ENCODE measurements at places on chromosomes 6 and 20.

DNA sequence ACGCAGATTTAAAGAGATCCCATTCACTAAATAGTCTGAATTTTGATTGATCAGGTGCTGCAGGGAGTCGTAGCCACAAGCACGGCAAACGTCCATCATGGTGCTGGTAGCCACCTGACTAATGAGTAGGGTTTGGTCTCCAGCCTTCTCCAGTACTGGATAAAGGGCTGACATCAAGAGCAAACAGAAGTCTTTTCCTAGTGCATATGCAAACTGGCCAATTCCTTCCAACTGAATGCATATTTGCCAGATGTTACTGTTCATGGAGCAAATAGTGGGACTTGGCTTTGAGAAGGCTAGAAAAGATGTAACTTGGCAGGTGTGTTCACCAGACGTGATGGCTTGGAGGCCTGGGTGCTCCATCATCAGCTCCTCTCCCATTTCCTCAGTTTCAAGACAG is 21.6 kb downstream of the TTI1 start:
- no peak for DNase-seq

DNA sequence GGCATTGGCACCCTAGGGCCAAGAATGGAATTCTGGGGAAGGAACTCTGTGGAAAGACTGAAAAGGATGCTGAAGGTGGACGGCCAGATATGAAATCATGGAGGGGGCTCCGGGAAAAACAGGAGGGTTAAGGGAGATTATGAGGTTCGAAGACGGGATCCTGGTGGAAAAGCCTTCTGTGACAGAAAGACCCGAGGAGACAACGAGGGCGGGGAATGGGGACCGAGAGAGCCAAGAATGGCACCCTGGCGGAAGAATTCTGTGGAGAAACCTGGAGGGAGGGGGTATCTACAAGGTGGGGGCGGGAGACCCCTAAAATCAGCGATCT is 426 bp downstream of the TRMT6 start:
- no peak for DNase-seq

- DNase-seq: no peak
Observed at GRCh38 chr20:39294137-39294725, 332.1 kb downstream of the DHX35 start.

GRCh38 chr20:8127553-8128255 is 4.4 kb upstream of the PLCB1 start:
- DNase-seq: no peak

GRCh38 chr6:5450073-5450472 is 188.8 kb downstream of the FARS2 start:
- DNase-seq: no peak

DNA sequence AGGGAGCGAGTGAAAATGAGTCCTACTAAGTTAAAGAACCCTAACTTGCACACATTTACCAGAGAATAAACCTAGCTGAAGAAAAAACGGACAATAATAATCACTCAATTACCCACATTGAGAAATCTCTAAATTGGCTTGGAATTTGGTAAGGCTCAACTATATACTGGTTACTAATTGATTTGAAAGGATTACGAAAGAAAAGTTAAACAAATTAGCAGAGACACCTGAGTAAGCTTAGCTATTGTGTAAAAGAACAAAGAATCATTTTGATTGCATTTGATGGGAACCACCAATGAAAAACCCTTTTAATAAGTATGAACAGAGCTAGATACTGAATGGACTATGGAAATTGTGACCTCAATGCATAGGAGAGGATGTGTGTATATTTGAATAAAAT is 118.6 kb upstream of the ADGRF1 start:
- DNase-seq: no peak

GRCh38 chr6:170257376-170257775 is 33.5 kb downstream of the DLL1 start:
- no peak for DNase-seq

- no peak for DNase-seq
Observed at GRCh38 chr20:63659370-63659769, 1.3 kb downstream of the RTEL1 start.

DNA sequence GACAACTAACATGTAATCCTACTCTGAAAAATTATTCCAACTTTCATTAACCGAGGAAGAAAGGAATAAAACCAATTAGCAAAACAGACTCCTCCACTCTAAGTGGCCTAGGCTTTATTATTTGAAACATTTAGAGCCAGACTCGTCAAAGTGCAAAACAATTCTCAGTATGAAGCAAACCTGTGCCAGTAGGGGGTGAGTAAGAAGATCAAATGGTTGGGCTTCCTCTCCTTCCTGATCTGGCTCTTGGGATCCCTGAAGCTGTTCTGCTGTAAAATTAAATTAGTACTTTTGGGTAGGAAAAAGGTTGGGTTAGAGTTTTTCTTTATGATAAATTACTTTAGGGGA is 177.6 kb upstream of the MAN1A1 start:
- no peak for DNase-seq

GRCh38 chr6:115000736-115001135 is 657.9 kb upstream of the HS3ST5 start:
- DNase-seq: no peak

DNA sequence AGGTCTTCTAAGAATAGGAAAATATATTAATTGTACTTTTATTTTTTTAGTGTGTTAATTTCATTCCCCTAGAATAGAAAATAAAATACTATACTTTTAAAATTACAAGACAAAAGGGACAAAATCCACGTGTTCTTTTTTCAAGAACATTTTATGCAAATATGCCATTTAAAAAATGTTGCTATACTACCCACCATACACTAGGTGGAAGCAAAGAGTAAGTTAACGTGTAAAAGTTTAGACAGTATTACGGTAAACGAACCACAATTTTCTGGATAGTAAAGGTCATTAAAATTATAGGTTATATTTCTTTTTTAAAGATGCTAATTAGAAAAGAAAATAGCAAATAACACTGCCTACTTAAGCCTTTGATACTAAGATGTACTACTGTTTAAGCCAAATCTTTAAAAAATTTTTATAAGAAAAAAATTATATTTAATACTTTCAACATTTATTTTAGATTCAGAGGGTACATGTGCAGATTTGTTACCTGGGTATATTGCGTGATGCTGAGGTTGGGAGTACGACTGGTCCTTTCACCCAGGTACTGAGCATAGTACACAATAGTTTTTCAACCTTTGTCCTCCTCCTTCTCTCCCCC is 287.6 kb downstream of the PHF3 start:
- DNase-seq: peak; percentile 12

DNA sequence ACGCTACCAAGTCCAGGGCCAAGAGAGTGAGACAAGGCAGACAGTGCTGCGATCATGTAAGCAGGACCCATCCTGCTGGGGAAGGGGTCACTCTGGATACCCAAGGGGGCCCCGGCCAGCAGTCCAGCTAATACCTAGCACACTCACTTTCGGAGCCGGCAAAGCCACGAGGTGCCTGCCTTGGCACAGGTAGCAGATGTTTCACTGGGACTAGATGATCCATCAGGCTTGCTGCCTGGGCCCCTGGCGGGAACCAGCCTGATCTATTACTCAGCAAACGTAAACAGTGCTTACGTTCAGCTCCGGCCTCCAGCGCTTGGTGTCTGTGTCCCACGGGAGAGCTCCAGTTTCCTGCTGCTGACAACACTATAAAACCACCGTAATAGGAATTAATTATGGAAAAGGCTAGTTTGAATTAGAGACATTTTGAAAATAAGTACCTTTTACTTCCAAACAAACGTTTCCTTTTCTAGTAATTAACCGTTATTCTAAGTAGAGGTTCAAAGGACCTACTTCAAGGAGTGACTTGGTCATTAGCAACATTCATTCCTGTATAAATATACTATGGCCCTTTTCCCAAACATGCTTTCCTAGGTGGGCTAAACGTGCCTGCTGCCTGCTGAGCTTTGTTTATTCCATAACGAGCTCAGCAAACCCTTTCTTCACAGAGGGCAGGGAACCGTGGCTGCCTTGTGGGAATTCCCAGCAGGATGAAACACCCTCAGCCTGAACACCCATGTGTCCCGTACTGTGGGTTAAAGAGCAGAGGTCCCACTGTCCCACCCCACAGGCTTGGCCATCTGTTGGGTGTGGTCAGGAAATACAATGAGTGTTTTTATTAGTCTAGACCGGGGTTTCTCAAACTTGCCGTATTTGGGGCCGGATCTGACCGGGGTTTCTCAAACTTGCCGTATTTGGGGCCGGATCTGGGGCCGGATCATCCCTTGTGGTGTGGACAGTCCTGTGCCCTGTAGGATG is 18.4 kb downstream of the SLC22A23 start:
- no peak for DNase-seq

GRCh38 chr6:167907837-167908681 is 81.3 kb downstream of the AFDN start:
- DNase-seq: no peak

DNA sequence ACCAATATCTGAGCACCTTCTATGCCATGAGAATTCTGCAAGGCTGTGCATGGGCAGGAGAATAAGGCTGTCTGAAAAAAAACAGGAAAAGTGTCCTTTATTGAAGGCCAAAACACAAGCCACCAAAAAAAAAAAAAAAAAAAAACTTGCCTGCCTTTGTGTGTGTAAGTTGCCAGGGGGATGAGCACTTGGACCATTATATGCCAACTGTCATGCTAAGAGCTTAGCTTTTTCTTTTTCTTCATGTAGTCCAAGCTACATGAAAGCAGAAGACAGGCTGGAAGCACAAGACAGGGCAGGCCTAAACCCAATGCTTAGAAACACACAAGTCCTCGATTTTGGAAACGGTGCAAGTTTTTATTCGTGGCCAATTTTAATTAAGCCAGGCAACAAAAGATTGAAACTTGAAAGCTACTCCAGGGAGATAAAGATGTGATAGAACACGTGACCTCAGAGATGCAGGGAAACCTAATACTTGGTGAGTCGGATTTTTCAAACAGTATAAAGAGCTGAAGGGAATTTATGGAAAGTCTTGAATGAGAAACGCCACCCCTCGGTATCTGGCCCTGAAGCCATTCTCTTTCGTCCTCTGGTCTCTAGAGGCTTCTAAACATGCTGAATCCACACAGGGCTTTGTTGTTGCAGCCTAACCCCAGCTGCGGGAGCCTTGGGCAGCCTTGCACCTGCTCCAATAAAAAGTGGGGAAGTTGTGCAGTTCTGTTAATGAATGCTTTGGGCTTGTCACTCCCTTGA is 8.6 kb downstream of the BMP7 start:
- no peak for DNase-seq

- no peak for DNase-seq
Observed at GRCh38 chr6:158219228-158219627, 51.1 kb downstream of the GTF2H5 start.

GRCh38 chr20:51811514-51812128 is 9.3 kb upstream of the SALL4 start:
- DNase-seq: no peak

DNA sequence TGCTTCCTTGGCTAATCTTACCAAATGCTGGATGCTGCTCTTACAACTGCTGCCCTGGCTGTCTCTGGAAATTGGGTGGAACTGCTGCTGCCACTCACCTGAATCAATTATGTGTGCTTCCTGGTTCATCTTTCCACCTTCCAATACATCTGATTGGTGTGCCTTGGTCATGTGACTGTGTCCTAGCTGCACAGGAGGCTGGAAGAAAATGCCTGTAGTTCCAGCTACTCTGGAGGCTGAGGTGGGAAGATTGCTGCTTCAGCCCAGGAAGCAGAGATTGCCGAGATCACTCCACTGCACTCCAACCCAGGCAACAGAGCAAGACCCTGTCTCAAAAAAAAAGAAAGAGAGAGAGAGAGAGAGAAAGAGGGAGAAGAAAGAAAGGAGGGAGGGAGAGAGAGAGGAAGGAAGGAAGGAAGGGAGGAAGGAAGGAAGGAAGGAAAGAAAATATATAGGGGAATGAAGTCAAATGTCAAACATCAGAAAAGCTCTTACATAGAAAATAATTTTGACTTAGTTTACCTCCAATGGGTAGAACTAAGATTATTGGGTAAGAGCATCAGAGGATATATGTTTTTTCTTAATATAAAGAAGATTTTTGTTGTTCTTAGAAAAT is 14.1 kb upstream of the PPARD start:
- no peak for DNase-seq

DNA sequence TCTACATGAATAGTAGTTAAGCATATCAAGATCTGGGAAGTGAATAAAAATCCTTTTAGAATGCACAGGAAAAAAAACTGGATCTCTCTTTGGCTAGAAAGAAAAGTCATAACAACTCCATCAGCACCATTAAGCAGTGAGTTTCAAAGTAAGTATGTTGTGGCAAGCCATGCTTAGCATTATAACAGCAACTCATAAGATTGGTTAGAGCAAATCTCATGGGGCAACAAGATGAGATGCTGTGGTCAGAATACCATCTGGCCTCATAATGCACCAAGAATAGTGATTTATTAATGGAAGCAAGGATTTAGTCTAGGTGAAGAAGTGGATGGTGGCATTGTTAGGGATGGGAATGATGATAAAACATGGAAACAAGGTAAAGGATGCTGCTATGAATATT is 159.4 kb downstream of the PHF3 start:
- DNase-seq: no peak

GRCh38 chr6:53369876-53370515 is 21.2 kb upstream of the ELOVL5 start:
- no peak for DNase-seq

DNA sequence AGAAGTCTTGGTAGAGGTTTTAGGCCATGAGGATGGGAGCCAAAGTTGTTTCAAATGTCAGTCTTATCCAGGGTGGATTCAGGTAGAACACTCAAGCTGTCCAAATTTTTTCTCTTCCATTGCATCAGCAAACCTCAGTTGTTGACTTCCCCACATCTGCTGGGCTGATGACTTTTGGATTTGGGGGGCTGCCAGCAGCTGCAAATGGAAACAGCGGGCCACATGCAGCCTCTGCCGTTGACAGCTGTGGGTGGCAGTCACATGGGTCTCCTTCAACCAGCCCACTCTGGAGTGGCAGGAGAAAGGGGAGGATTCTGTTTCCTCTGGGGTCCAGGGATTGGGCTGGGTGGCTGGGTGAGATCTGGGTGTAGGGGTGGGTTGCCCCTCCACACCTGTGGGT is 5.8 kb upstream of the MLN start:
- no peak for DNase-seq

DNA sequence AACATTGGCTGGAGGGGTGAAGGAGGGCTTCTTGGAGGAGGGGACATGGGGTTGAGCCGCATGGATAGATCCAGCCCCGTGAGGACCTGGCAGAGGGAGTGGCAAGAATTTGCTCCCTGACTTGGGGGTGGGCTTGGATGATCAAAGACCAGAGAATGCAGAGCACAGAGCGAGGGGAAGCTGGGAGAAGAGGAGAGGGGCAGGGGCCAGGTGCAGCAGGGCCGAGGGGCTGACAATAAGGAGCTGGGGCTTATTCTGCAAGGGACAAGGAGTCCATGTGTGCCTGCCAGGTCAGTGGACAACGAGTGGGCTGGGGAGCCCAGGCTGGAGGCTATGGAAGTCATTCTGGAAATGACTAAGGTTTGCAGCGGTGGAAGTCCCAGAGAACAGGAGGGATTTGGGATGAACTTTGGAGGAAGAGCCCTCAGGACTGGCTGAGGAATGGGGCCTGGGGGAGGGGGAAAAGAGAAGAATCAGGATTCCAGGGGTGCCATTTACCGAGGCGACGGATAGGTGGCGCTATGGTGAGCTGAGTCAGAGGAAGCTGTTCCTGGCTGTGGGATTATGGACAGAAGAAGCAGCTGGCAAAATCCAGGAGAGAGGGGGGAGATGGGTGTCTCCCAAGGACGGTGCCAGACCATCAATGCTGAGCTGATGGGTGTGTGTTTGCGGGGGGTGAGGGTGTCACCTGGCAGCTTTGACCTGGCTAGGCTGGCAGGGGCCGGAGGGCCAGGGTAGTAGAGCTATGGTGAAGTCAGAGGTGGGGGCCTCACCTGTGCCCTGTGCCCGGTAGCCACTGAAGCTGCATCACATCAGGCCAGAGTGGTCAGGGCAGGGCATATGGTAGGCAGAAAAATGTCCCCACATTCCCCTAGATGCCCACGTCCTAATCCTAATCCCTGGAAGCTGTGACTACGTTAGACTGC is 7.8 kb downstream of the KCNG1 start:
- no peak for DNase-seq

- no peak for DNase-seq
Observed at GRCh38 chr6:119318176-119318575, 31.4 kb downstream of the MAN1A1 start.
